Aorta (tissue), 5 donors: ENCODE measurements at places on chromosomes 5 and 9.

GRCh38 chr5:14506140-14506538 lies 75.5 kb upstream of the OTULINL start:
- no peak for DNase-seq

- no peak for DNase-seq
Measured at GRCh38 chr5:173155912-173156311, 11.6 kb downstream of the BNIP1 start.

DNA sequence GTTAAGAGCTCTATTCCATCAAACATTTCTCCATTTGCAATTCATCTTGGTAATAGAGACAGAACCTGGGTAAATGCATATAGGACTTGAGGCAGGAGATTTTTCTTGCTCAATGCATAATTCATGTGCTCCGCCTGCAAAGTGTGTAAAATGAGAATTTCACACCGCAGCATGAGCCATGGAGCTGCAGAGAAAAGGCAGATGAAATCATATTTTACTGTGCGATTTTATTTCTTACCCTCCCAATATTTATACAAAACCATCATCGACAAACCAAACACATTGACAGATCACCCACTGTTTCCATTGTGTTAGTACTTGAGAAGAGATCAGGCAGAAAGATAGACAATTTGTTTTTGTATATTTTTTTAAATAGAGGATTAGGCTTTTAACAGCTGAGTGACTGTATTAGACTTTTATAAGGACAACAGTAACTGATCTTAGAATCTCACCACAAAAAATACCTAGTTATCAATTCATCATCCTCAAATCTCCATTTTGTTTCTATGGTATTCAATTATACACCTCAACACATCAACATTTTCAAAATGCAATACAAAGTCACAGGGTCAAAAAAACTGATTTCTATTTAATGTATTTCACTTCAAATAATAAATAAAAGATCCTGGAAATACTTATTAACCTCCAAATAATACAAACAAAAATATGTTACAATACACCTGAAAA lies 191.1 kb downstream of the AP3B1 start:
- DNase-seq, result no peak

DNA sequence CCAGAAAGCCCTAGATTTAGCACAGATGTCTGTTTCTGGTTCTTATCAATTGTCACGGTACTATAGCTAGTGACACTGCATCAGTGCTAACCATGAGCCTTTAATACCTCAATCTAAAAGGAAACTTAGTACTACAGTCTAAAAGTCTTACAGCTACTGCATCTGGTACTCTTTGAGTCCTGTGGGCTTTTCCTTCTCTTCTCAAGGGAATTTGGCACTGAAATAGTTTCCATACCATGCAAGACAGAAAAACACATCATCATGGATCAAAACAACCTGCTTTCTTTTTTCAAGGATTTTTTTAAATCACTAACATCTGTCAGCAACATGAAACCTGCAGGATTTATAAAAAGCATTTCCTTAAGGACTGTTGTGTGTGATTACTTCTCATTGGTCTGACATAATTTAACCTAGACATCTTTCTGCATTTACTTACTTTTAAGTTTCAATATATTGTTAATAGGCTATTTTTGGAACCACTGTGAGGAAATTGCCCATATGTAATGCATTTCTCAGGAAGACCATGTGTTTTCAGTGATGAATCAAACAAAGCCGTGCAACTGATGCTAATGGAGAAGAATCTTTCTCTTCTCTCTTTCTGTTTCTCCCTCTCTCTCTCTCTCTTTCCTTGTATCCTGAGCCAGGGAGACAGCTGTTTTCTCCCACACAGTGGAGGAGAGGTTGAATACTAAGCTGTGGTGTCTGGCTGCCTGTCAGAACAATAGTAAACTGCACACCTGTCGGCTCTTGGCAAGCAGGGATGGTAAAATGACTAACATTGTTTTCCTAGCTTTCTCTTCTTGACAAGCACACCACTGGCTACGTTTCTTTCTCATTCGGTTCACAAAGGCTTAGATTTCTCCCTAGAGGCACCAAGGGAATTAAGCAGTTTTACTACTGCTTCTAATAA lies 273.4 kb downstream of the CSNK1G3 start:
- no peak for DNase-seq

DNA sequence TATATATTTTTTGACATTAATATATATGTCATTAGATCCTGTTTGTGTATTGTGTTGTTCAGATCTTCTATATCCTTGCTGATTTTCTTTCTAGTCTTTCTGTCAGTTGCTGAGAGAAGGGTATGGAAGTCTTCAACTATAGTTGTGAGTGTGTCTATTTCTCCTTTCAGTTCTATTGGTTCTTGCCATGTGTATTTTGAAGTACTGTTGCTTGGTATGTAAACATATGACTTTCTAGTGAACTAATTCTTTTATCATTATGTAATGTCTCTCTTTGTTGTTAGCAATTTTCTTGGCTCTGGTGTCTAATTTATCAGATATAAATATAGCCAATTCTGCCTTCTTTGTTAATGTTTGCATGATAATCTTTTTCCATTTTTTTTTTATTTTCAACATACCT lies 84.3 kb upstream of the CAST start:
- no peak for DNase-seq

DNA sequence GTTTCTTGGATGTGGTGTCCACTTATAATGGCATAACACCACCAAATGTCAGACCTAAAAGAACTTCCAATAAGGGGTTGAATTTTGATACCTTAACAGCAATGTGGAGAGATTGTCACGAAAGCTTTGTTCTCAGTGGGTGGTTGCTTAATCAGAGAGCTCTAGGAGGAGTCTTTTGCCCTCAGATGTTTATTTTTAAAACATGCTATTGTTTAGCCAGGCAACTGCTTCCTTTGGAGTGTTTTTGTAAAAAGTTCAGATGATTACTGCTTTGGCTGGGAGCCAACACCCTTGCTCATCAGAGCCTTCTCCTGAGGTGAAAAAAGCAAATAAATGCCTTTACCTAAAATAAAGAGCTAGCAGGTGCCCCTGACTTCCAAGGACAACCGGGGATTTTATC lies 65.0 kb downstream of the SLC1A1 start:
- no peak for DNase-seq

DNA sequence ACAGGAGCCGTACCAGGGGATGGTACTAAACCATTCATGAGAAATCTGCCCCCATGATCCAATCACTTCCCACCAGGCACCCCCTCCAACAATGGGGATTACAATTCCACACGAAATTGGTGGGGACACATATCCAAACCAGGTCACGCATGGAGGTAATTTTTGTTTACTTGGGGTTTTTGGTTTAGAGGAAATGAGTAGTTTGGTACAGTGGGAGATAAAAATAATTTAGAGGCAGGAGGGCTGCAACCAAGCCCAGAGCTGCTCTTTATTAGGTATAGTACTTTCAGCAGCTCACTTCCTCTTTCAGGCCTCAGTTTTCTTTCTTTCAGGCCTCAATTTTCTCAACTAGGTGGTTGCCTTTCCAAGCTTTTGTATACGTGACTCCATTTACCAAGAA lies 23.2 kb downstream of the PRUNE2 start:
- no peak for DNase-seq

DNA sequence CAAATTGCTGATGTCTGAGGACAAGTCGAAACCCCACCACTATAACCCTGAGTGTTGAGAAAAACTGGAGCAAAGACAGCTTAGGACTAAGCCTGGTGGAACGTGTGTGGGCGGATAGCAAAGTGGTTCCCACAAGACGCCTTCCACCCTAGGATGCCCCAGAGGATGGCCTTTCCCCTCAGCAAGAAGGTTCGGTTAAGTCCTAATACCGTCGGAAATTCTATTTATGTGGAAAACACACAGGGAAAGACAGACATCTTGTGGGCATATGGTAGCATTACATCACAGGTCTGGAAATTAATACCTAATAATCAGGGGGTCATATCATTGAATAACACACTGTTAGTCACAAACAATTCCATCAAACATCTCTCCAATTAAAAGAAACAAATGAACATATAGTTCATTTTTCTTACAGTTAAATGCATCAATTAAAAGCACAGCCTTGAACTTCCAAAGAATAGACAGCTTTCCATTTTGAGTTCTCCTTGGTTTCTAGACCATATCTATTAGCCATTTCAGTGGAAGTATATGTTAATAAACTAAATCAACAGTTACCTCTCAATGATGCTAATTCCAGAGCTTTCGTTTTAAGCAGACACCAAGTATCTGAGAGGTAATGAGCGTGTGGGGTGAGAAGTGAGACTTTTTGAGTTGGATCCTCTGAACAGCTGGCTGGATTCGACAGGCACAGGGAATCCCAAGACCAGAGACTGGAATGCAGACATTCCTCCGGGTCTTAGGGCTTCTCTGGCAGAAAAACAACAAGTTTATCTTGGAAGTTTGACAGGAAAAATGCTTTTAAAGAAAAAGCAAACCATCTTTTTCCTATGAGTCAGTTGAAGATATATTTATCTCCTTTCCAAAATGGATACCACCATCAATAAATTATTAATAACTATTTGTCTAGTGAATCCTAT lies 2.9 kb upstream of the ICE1 start:
- DNase-seq, result no peak

- no peak for DNase-seq
Measured at GRCh38 chr9:3447143-3447542, 78.7 kb downstream of the RFX3 start.
